ENCODE measurements at places on chromosomes 2 and 18.

GRCh38 chr18:78138983-78139496 is 840.6 kb upstream of the SALL3 start:
- no peak for DNase-seq

DNA sequence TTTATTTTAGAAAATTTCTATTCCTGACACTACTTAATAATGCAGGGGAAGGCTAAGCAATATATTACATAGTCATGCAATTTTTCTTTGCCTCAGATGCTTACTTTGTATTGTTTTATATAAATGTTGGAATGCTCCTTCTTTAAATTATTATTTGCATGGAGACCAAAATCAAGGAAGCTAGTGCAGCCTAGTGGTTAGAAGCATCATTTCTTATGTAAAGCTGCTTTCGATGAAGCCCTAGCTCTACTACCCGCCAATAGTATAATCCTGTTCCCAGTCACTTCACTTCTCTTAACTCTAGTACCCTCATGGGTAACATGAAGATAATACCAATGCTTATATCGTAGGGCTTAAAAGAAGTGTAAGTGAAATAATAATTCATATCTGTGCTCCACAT is 198.9 kb downstream of the LRATD1 start:
- no peak for DNase-seq

DNA sequence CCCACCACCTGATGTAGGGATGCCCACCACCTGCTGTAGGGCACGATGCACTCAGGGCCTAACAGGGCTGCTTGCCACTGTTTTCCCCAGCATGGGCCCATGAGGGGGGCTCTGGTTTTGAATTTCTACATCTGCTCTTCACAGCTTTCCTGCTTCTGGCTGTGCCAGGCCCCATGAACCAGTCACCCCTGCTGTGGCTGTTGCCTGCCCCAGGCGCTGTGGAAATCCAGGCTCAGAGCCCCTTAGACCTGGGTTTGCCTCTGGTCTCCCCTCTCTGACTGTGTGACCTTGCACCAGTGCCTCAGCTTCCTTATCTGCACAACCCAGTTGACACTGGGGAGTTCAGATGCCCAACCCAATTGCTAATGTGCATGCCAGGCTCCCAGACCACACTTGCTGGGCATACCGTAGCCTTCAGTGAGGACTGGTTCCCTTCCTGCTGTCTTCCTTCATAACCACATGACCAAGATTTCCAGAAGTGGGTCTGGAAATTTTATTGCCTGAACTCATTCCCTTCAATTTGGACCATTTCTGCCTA is 6.0 kb upstream of the MLPH start:
- no peak for DNase-seq

GRCh38 chr2:74573747-74574562 is 19.4 kb downstream of the DOK1 start:
- peak; percentile 80 for DNase-seq

DNA sequence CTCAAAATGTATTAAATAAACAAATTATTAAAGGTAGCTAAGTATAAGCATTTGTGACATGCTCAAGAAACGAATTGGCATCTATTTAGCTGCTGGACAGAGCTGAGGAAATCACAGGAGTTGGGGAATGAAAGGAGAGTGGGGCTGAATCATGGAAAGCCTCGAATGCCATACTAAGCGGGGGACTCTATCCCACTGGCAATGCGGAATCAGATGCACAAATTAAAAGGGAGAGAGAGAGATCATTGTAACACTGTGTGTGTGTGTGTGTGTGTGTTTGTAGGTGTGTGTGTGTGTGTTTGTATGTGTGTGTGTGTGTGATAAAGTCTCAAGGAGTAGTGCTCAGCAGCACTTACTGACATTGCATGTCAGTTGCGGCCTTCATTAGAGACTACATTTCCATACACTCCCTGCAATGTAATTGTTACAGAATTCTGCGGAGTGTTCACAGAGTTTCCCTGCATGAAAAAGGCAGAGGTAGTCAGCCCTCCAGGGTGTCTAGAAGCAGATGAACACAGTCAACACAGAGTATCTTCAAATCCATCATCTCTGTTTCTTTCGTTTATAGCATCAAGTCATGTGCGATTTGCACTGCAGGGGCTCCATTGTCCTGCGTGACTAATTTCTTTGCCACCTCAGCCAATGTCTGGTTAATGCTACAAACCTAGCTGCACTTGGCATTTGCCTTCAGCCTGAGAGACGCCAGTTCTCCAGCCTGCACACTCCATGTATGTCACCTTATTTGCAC is 111.7 kb upstream of the CYRIA start:
- no peak for DNase-seq

- DNase-seq, result peak; percentile 77
These were observed 36.4 kb upstream of the ZBTB7C start for GRCh38 chr18:48445540-48445939.

- no peak for DNase-seq
These were observed 226.1 kb downstream of the MYCN start for GRCh38 chr2:16166327-16166981.

- DNase-seq, result peak; percentile 78
These were observed 35.0 kb downstream of the RTN4 start for GRCh38 chr2:55014962-55015939.

DNA sequence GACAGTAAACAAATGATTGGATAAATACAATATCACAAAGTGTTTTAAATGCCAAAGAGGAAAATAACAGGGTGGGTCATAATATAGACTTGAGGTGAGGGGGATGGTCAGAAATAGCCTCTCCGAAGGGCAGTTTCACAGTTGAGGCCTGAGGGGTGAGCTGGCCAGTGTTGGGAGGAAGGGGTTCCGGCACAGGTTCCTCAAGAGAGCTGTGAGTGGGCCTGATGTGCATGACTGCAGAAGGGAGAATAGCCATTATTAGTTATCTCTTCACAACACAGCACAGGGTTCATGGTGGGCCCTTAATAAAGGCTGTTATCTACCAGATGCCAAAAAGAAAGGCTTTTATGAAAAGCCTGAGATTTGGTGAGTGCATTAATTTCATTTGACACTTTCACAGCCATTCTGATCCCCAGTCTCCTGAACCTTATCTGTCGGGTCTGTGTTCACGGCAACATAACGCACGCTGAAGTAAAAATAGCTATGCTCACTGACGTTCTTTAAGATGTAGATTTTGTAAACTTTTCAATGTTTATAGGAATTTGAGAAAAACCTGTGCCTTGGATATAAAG is 39.6 kb downstream of the POLR1A start:
- DNase-seq, result no peak

GRCh38 chr2:169050476-169051240 is 18.7 kb upstream of the DHRS9 start:
- no peak for DNase-seq

DNA sequence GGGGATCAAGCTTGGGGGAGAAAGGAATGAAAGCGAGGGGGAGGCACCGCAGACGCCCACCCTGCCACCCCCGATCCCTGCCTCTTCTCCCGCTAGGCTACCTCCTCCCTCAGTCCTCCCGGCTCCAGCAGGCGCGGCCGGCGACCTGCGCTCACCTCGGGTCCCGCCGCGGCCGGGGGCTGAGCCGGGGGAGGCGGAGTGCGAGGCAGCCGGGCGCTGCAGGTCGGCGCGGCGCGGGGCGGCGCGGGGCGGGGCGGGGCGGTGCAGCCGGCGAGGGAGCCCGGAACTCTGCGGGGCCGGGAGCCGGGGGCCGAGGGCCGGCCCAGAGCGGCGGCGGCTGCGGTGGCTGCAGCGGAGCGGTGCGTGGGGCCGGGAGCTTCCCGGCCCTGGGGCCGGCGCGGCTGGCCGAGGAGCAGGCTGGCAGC is 477 bp downstream of the ACVR1 start:
- no peak for DNase-seq

DNA sequence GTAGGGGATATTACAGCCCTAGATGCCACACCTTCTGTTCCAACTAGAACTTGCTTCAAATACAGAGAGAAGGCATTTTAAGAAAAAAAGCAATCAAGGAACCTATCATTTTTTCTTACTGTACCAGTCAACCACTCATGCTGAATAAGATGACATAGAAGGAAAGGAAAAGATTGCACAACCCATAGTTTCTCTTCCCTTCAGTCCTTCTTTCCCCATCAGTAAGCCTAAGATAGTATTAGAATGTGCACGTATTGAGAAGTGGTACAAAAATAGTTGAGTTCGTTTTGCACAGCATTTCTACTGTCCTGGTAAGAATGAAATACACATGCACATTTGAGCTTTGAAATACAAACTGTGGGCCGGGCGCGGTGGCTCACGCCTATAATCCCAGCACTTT is 27.0 kb upstream of the HK2 start:
- no peak for DNase-seq

DNA sequence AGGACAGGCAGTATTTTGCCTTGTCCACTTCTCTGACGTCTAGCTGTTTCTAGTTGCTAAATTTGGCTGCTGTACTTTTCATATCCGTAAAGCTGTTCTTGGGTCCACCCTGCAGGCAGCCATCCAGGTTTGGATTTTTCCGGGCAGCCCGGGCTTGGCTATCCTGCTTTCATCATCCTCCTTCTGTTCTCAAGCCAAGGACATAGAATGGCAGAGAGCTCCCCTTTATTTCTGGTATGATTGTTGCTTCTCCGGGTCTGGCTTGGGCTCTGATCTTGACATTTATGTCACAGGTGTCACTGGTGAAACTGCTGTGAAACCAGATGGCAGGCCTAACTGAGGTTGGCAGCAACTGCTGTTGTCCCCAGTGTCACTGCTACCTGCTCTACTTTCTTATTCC is 35.5 kb downstream of the SCN2A start:
- peak; percentile 74 for DNase-seq

DNA sequence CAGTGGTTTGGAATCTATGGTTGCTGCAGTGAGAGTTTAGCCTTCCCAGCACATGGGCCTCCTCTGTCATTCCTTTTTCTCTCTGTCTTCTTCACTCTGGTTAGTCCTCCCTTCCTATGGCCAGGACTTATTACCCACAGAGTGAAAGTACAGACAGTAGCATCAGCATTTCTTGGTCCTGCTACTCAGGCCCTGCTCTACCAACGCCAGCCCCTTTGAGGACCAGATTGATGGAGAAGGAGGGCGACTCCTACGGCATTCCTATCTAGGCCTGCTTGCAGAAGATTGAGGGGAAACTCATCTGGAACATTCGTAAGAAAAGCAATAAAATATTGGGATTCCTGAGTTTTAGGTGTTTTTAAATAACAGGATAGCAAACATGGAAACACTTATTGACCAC is 43.5 kb downstream of the BMP10 start:
- no peak for DNase-seq

DNA sequence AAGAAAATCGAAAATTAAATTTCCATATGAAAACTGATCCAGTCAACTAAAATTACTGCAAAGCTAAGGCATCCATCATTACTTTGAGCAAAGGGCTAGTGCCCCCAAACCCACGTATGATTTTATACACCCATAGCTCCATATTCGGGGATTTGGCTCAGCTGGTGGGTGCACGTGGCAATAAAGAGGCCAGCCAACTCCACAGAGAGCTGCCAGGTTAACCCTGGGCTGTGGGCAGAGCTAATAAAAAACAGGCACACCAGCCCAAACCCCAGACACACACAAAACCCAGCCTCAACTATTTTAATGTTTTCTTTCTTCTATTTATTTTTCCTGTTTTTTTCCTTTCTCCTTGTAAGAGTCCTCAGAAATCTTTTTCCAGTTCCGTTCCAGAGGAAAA is 151.3 kb upstream of the SOX11 start:
- DNase-seq, result no peak

DNA sequence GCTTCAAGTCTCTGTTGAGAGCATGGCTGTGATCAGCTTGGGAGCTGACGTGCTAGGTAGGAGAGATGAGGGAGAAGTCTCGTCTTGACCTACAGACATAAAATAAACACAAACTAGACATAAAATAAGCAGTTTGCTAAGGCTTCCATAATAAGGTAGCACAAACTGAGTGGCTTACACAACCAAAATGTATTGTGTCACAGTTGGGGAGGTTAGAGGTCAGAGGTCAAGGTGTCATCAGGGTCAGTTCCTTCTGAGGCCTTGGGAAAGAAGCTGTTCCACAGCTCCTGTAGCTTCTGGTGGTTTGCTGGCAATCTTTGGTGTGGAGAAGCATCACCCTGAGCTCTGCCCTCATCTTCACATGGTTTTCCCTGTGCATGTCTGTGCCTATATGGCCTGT is 20.2 kb downstream of the DAW1 start:
- no peak for DNase-seq

DNA sequence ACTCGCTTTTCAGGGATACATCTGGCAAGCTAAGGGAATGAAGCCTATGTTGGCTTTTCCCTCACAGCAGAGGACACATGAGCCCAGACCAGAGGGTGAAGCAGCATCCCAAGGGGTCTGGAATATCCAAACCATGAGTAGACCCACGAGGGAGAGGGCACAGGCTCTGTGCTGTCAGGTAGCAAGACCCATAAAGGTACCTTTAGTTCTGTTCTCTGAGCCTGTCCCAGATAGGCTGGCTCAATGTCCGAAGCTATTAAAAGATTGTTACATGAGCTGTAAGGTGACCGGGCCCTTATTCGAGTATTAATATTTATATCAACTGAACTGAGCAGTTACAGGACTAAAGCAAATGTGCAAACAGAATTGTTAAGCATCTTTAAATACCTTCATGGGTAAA is 52.2 kb downstream of the TPGS2 start:
- no peak for DNase-seq

- DNase-seq, result no peak
These were observed 12.7 kb downstream of the CCNYL1 start for GRCh38 chr2:207724113-207724512.

DNA sequence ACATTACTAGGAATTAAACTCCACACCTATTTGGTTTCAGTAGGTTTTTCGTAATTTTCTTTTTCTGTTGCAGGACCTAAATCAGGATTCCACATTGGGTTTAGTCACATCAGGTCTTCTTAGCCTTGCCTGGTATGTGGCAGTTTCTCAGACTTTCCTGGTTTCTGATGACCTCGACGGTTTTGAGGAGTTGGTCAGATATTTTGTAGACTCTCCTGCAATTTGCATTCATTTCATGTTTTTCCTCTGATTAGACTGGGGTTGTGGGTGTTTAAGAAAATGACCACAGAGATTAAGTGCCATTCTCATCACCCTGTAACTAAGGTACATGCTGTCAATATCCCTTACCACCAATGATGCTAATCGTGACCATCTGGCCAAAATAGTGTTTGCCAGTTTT is 97.3 kb upstream of the ST6GAL2 start:
- no peak for DNase-seq

GRCh38 chr2:164667566-164667965 is 46.3 kb upstream of the GRB14 start:
- no peak for DNase-seq

- DNase-seq, result peak; percentile 9
These were observed 724.5 kb downstream of the EPHA4 start for GRCh38 chr2:220847589-220847988.

- no peak for DNase-seq
These were observed 138.9 kb downstream of the PXDN start for GRCh38 chr2:1605102-1606045.

GRCh38 chr2:202052235-202052634 is 18.6 kb downstream of the FZD7 start:
- no peak for DNase-seq

DNA sequence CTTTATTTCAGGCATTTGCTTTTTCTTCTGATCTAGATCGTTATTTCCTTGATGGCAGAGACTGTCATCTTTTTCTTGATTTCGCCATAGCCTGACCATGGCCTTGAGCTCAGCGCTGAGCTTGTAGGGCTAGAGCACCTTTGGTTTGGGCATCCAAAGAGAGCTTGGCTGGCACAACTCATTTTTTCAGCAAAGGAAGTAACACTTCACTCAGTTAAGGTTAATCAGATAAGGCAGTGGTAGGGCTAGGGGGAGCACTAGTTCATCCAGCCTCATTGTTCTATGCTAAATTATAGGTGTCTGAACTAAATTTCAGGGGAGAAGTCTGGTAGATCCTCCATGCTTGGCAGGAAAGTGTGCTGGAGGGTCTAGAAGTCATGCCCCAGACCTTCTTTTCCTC is 125.0 kb downstream of the SETBP1 start:
- no peak for DNase-seq

- peak; percentile 46 for DNase-seq
These were observed 80.1 kb downstream of the KCNS3 start for GRCh38 chr2:17958466-17959092.
